Stimulated activated CD4-positive, alpha-beta T cell treated with anti-CD3 and anti-CD28 coated beads, Interleukin-12 subunit alpha, Interleukin-12 subunit beta, amount 100 ng/mL, for 48 hours (primary cell): ENCODE measurements at places on chromosomes 6 and 20.

GRCh38 chr6:124164343-124164742, 360.7 kb downstream of the NKAIN2 start:
- DNase-seq: no peak

DNA sequence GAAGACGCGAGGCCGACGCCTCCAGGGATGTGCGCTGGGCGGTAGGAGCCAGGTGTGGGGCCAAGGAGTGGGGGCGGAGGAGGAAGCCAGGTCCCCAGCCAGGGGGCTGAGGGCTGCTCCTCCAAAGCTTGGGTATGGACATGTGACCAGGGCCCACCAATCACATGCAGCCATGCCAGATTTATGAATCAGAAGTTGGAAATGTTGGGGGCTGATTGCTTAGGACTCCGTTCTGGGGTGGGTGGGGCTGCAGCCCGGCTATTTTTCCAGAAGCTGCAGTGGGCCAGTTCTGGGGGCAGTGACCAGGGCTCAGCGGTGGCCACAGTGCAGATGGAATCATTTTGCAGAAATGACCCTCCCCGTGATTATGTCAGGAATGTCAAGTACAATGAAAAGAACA, 96.0 kb downstream of the CEBPB start:
- no peak for DNase-seq

DNA sequence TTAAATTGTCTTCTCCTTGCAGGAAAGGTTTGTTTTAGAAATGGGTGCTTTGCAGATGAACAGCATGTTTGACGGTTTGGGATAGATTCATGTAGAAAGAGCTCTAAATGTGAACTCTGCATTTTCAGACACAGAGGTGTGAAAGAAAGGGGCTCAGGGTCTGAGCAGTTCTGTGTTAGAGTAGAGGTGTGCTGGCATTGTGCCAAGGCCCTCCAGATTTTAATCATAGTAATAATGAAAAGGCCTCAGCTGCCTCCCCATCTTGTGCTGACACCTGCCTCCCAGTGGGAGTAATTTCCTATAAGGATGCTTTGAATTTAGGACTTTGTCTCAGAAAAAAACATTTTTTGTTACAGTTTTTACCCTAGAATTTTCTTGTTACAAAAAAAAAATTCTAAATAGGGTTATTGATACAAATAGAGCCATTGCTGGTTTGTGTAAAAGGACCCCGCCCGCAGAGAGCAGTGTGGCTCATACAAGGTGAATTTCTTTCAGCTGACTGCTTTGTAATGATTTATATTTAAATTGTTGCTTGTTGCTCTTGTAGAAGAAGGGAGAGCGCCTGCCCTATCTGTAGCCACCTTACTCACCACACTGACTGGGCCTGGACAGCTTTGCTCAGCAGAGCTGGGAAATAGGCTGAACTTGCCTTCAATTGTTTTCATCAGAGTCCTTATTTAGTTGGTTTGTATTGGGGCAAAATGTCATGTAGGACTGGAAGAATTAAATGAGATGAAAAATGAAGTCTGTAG, 294.5 kb downstream of the ZFAND3 start:
- no peak for DNase-seq

- no peak for DNase-seq
These were observed 192.5 kb upstream of the RREB1 start for GRCh38 chr6:6915219-6915618.

GRCh38 chr6:81844686-81845085, 92.2 kb upstream of the TENT5A start:
- no peak for DNase-seq
